ENCODE measurements at places on chromosomes 16 and 17.

DNA sequence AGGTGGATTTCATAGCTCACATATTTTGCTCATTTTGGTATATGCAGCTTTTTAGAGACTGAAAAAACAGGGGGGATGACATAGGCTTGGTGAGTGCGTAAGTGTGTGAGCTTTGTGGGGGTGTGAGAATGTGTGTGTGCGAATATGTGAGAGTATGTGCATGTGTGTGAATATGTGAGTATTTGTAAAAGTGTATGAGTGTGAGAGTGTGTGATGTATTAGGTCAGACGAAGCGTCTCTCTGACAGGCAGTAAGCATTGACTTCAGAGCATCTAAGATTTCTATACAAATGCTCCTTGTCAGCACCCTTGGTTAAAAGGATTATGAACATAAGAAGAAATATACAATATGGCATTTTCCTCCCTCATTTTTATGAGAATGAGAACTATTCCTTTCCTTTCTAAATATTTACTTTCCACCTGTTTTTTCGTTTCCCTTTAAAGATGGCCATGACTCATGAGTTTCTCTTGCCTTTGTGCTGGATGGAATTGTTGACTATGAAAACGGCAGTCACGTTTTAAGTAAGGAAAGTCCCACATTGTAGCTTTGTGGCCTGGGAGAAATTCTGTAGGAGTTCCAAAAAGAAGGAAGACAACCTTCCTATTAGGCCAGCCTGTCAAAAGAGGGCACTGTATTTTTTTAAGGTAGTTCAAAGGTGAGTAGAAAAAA lies 276.4 kb downstream of the FOXL1 start:
- DNase-seq: no peak

DNA sequence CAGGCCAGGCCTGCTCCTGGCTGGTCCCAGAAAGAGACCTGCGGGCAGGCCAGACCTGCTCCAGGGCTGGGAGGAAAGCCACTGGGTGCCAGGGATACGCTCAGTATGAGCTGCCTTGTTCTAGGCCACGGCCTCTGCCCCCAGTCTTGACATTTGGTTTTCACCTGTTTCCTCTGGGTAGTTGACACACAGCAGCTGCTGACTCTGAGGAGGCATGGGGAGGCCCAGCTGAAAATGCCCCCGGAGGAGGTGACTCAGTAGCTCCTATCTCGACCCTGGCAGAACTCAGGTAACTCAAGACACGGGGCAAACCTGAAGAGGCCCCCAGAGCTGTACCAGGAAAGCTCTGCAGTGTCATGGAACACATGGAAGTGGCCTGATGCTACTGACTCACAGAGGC lies 13.9 kb upstream of the ADGRG1 start:
- no peak for DNase-seq

DNA sequence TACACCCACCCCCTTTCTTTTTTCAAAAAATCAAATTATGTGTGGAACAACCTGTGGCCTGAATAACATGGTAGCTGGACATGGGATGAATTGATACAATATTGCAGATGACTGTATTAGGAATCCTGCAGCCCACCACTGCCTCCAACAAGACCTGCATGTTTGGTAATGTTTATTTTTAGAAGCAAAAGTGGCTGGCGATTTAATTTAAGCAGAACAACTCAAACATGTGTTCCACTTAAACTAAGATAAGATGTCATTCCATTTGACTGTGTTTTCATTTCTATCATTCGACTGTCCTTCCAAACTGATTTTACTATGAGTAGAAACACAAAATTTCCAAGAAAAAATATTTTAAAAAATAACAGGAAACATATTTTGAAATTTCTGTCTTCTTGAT lies 10.1 kb upstream of the DHRS7C start:
- DNase-seq: no peak

- DNase-seq: no peak
Observed at GRCh38 chr17:53630115-53630514, 192.6 kb upstream of the KIF2B start.

- DNase-seq: no peak
Observed at GRCh38 chr17:41965694-41966462, 717 bp upstream of the CNP start.
